SW 1271 (cell line): ENCODE measurements at places on chromosomes 6 and 20.
A peak's percentile ranks its signal among the peaks of the same experiment; 100 is the strongest.

GRCh38 chr6:63787021-63787420, 151.4 kb downstream of the PHF3 start:
- DNase-seq: no peak

DNA sequence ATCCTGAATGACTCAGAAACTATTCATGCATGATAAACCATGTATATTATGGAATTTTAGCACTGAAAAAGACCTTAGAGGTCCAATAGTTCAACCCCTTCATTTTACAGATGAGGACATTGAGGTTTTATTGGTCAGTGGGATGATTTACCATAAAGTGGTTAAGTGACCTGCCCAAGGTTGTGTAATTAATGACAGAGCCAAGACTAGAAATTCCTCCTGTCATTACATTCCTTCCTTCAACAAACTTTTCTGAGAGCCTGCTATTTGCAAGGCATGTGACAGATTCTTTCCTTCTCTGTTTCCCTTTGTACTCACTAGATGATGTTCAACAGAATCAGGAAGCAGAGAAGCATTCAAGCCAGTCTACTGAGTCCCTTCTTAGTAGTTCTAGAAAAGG, 170.7 kb upstream of the KCNK16 start:
- DNase-seq: no peak

DNA sequence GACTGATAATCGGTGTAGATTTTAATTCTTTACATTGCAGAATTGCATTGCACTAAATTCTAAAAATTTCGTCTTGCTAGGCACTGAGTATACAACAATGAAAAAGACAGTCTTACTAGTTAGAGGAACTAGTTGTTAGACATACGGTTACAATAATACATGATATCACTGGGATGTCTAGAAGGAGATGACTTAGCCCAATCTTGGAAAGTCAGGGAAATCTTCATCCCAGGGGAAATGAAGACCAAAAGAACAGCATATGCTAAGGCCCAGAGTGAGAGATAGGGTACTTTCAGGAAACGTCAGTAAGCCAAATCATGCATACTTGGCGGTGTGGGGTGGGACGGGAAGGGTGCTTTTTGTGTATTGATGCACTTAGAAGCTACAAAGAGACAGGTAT, 901 bp downstream of the CEP57L1 start:
- DNase-seq: no peak

GRCh38 chr20:15252304-15252703, 914.9 kb upstream of the FLRT3 start:
- DNase-seq: no peak

DNA sequence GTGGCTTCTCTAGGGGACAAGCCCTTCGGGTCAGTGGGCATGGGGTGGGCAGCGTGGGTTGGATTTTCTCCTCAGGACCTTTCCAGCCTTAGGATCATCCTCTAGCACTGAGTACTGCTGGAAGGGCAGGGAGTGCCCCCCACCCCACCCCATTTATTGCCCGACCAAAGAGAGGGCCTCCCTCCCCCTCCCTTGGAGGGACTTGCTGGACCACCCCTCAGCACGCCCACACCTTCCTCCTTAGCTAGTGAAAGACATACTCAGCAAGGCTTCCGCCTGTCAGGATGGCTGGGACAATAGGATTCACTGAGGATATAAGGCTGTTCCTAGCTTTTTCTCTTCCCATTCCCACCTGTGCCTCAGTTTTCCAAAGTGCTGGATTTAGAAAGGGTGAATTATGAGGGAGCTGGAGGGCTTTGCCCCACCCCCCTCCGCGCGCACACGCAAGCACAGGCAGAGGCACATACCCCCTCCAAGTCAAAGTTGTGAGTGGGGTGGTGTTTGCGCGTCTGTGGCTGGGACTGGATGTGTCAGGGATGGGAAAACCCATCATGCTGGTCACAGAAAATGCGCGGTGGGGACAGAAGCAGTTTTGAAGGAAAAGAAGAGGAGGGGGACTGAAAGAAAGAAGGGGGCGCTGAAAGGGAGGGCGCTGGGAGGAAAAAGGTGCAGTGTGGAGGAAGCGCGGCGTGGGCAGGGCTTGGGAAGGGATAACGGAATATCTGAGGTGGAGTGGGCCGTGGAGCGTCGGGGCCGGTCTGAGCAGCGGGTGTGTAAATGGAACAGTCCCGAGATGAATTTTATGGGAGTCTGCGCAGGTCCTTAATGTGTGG, 693 bp upstream of the SLC29A1 start:
- DNase-seq: peak; percentile 70

DNA sequence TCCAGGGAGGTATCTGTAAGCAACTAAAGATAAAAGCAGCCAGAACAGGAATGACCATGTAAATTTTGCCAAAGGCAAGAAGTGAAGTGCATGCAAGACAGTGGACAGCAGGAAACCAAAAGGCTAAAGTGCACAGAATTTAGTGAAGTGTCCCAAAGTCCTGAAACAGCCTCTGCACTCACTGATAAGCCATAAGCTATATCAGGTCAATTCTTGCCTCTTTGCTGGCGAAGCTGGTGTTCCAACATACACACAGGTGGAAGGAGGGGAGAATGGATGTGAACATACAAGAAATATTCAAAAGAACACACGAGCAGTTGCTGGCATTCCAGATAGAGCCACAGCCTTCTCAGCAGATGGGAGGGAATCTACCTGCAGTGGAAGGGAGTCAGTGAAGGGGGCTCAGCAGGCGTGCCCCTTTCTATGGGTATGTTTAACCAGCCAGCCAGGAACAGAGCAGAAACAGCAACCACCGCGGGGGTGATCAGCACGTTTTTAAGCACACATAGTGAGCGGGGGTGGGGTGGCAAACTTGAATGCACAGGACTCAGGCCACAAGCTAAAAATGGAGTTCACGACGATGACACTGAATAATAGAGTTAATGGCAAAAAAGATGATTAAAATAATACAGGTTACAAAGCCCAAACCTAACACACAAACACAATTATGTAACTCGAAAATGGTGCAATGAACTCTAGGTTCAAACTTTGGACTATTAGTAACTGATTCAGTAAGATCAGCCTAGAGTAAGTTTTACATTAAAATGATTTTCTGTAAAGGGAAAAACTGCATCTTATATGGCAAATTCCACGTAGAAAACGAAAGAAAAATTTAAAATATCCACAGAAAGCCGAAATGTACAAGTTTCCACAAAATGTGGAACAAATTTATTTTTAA, 1.2 kb downstream of the ECI2 start:
- no peak for DNase-seq
